ENCODE measurements at places on chromosomes 16 and 17.

DNA sequence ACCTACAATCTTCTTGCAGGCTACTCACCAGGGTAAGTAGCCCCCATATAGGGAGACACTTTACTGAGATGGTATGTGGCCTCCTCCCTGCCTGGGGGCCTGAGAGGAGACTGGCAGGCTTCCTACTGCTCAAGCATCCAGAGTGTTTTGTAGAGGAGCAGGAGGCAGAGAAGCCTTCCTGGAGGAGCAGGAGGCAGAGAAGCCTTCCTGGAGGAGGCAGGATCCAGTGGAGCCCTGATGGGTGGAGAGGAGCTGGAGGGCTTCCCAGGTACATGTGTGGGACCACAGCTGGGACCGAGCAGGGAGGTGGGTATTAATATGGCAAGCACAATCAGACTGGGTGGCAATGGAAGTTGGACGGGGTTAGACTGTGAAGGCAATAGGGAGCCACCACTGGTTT lies 2.1 kb upstream of the ADGRG5 start:
- no peak for DNase-seq

GRCh38 chr16:2078691-2079090 lies 30.9 kb downstream of the TSC2 start:
- no peak for DNase-seq

DNA sequence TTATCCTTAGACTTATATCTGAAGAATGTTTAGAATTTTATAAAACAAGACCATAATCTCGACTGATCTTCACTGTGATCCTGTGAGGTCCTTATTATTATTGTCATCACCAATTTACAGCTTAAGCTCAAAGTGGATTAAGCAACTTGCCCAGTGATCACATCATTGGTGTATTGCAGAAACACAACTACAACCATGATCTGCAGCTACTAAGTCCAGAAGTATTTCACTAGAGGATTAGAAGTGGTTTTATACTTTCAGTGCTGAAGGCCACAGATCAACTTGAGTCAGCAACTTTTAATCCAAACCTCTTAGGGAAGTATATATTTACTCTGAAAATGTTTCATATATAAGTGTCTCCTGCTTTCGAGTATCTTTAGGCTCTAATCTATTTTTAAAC lies 624.3 kb upstream of the SOX9 start:
- DNase-seq, result no peak

DNA sequence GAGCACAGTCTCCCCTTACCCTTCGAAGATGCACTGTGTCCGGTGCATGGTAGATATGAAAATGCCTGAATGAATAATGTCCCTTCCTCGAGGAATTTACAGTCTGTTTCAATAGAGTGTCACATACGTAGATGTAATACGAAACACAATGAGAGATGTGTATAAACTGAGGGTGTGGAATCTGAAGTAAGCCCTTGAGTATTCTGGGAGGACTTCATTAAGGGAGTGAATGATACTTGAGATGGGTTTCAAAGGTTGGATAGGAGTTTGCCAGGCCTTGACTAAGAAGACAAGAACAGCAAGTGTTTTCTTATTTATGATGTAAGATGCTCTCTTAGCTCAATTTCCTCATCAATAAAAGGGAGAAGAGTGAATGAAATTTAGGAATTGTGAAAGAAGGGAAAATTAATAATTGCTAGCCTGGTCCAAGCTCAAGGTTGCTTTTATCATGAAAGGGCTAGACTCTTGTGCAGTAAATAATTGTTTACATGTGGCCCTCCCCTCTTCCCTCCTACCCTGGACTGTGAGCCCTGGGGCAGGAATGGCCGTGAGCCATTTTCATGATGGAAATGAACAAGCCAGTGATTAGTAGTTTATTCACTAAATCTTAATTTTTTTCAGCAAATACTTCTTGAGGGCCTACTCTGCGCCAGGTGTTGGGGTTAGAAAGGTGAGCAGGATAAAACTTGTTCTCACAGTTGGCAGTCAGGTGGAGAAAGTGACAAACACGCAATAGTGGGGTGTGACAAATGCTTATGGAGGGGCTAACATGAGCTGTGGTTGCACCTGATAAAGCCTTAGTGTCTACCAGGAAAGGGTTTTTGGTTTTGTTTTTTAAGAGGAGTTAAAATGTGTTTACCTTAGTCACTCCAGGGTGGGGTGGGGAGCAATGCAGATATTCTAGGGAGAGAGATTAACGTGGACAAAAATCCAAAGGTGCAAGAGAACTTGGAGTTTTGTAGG lies 1.6 kb downstream of the KIF22 start:
- DNase-seq, result no peak

GRCh38 chr16:56558024-56558747 lies 6.7 kb upstream of the MT4 start:
- DNase-seq, result no peak

DNA sequence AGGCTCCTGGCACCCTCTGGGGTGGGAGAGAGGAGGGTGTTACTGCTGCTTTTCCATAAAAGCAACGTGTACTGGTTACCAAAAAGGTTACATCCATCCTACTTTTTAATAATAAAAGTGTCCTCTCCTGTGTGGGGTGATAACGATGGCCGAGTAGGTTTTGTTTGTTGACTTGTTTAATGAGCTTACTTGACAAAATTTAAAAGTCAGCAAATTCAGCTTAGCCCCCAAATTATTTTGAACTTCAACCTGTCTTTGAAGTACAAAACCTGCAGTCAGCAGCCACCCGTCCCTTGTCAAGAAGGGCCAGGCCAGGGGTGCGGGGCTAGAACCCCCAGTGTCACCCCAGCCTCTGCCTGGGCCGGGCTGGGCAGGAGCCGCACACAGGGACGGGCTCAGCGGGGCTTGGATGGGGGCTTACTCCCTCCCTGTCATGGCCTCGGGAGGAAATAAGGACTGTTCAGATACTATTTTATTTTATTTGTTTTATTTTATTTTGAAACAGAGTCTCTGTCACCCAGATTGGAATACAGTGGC lies 103.9 kb upstream of the CHMP6 start:
- no peak for DNase-seq

GRCh38 chr16:78240459-78241222 lies 141.2 kb downstream of the WWOX start:
- no peak for DNase-seq

DNA sequence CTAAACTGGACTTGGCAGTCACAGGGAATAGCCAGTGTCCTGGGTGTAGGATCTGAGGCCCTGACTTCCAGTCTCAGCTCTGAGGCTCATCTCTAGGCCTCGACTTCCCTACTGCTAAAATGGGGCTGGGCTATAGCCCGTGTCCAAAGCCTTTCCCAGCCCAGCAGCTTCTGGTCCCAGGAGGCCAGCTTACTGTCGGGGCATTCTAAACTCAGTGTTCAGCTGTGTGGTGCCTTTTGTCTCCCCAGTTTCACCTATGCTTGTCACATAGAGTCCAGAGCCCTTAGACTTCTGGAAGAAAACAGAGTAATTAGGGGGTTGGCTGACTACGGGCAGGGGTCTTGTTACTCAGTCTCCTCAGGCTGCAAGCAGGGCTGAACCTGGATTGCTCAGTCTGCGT lies 94.8 kb downstream of the WSCD1 start:
- no peak for DNase-seq

GRCh38 chr16:82833378-82833993 lies 206.7 kb downstream of the CDH13 start:
- DNase-seq, result no peak
